Activated naive CD4-positive, alpha-beta T cell (primary cell): ENCODE measurements at places on chromosomes 6 and 20.

DNA sequence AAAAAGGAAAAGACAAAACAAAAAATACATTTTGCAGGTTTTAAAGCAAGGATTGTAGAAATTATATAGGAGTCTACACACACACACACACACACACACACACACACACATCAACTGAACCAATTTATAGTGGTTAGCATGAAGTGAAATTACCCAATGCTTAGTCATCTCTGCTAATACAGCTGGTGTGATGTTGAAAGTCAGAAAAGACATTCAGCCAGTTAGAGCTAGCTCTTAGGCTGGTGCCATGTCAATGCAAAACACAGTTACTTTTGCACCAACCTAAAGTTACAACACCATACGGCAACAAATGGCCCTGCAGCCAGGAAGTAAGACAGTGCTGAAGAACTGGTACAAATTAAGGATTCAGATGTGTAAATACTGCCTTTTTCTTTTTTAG, 15.2 kb downstream of the FAM210B start:
- no peak for DNase-seq

- no peak for DNase-seq
Observed at GRCh38 chr6:153231048-153231646, 100.1 kb upstream of the RGS17 start.

- DNase-seq = no peak
Observed at GRCh38 chr20:23270382-23270911, 80.1 kb upstream of the NXT1 start.

- no peak for DNase-seq
Observed at GRCh38 chr6:158825038-158825950, 6.1 kb upstream of the EZR start.

DNA sequence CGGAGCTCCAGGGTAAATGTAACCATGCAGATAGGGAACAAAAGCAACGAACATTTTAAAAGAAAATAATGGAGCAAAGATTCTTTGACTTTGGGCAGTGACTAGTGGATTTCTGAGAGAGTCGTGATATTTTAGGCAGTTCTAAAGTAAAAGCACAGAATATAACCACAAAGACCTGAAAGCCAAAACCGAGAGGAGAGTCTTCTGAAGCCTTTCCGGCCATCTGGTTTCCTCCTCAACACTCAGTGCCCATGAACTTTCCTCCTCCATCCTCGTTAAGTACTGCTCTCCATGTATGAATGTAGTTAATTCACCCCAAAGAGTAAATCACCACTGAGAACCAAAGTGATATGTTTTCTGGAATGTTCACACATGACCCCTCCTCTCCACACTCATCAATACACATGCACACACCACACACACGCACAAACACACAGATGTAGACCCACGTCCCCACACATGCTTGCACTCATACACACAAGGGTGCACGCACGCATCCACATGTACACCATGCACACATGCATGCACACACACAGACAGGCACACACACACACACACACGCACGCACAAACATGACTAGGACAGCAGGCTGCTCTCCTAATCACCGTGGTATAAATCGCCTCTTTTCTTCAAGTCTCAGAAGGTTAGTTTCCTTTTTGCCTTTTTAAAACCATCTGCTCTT, 109.5 kb downstream of the MYLK4 start:
- DNase-seq = no peak

DNA sequence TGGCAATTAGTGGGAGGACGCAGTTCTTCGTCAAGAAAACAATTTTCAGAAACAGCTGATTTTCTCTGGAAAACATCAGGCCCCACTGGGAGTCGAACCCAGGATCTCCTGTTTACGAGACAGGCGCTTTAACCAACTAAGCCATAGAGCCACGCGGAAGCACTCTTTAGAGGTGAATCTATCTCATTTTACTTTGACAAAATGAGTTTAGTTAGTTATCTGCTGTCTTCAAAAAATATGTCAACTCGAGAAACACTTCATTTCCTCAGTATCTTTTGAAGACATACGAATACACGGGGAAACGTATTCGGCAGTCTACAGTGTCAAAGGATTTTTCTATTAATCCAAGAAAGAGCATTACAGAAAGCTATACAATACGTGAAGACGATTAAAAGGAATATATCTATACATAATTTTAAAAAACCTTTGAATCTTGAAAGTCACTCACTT, 26.7 kb downstream of the GPX6 start:
- no peak for DNase-seq

- DNase-seq = no peak
Observed at GRCh38 chr6:166267526-166267925, 40.7 kb downstream of the PRR18 start.

DNA sequence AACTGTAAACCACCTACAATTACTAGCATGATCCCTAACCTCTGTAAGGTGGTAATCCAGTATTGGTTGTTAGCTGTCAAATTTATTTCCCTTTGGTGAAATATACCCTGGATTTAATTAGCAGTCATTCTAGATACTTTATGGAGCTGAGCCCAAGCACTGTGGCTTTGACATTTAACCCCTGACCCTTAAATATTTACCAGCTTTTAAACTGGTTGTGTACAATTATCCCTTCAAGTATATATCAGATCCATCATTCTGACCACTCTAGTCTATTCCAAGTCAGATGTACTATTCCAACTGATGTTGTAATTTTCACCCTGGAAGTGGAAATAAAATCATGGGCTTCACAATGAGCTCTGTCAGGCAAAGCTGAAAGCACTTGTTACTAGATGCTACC, 229.6 kb downstream of the FOXC1 start:
- no peak for DNase-seq

- DNase-seq = no peak
Observed at GRCh38 chr6:118485601-118486550, 62.2 kb upstream of the PLN start.

DNA sequence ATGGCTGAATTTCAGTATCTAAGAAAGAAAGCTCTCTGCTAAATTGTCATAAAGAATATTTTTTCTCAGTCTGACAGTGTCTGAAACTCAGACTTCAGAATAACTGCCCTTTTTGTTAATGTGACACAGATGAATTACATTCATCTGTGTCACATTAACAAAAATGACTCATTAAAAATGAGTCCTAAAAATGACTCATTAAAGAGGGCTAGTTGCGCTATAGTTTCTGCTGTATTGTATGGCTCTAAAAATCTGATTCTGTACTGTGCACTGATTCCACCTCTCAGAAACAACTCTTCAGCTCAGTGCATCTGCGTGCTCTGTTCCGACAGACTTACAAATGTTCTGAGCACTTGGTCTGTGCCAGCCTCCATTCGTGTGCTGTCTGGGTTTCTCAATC, 15.0 kb downstream of the RNF114 start:
- DNase-seq = no peak

GRCh38 chr20:37941332-37941731, 38.4 kb downstream of the VSTM2L start:
- no peak for DNase-seq

GRCh38 chr6:11094411-11094851, 797 bp downstream of the SMIM13 start:
- DNase-seq = peak; percentile 24

DNA sequence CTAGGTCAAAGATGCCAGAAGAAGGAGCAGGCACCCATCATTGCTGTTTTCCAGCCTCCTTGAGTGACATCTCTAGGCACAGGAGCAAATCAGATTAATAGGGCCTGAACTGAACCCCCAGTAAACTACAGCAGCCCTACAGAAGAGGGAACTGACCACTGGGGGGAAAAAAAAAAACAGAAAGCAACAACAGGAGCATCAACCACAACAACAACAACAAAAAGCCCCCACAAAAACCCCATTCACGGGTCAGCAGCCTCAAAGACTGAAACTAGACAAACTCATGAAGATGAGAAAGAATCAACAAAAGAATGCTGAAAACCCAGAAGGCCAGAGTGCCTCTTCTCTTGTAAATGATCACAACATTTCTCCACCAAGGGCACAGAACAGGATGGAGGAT, 537.4 kb upstream of the BTBD3 start:
- DNase-seq = no peak

DNA sequence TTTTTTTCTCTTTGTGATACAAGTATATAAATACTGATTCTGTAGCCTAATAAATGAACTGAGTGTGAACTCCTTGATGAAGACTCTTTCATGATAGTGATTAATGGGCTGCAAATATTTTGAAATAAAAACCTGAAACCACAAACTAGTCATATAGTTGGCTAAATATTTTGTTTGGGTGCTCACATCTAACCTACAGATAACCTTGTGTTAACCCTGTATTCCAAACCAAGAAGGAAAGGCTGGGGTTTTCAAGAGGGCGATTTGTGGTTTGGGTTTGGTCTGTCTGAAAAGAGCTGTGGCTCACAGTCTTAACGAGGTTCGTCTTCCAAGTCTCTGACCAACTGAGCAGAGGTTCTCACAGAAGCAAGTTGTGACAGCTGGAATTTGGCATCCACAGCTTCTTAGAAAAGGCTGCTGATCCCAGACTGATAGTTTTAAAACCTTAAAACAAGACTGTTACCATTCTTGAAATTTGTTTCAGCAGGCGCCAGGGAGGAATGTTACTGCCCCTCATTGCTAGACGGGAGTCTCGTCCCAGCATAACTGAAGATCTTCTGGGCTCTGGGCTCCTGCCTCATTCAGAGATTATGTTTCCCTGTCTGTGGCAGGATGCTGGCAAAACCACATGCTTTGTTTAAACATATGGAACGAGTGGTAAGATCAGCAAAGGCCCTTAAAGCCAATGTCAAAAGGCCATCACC, 736.4 kb upstream of the MARCKS start:
- no peak for DNase-seq

DNA sequence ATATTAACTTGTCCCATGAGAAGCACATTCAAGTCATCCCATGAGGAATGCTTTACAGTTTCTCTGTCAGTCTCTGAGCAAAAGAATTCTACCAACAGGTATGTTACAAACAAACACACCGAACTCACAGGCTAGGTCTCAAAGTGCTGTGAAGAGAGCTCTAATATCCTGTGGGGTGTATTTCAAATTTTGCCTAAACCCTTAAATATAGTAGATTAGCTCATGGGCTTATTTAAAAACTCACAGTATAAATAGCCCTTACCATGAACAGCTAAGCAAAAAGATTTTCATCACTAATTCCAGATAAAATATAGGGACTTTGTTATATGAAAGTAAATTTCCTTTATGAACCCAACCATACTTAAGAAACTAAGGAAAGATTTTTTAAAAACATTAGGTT, 77.8 kb downstream of the FILIP1 start:
- DNase-seq = no peak

DNA sequence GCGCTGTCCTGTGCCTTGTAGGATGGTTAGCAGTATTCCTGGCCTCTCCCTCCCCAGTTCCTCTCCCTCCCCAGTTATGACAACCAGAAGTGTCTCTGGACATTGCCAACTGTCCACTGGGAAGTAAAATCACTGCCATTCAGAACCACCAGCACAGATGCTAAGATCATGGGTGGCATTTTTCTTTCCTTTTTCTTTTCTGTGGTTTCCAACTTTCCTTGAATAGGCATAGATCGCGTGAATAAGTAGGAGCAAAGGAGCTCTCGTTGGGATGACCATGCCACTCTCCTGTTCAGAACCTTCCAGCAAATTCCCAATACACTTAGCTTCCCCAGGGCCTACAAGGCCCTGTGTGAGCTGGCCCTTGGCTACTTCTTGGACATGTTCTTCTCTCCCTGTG, 59.0 kb downstream of the EYA2 start:
- no peak for DNase-seq

DNA sequence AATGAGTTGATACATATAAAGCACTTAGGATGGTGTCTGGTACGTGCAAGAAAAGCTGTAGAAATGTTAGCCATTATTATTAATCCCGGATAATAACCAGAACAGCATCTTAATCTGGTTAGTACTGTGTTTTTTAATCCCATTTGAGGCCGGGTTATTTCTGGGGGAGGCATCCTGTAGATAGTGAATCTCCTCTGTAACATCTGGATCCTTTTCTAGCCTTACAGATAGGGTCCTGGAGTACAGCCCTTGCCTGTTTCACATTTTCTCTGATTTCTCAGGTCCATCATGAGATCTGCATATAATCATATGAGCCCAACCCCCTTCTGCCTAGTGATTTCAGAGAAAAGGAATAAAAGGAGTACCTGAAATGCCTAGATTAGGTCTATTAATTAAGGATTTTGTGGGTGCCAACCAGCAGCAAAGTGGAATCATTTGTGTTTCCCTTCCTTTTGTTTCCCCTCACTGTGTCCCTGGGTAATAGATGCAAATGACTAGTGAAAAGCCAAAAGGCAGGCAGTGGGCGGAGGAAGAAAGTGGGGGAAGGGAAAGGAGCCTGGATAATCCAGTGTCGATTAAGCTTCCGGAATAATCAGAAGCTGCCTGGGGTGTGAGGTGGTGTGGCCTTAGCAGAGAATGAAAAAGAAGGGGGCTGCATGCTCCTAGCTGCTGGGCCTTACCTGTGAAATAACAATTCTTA, 88.9 kb downstream of the SOBP start:
- DNase-seq = no peak
